AG04450 (cell line): ENCODE measurements at places on chromosomes 11 and 22. TPM values are rescaled to one million over a fixed set of nuclear protein-coding genes. Genes with fewer than 3 reads are reported as not detected.

GRCh38 chr11:116193321-116194131 is 579.3 kb downstream of the BUD13 start:
- peak; percentile 36 for DNase-seq

DNA sequence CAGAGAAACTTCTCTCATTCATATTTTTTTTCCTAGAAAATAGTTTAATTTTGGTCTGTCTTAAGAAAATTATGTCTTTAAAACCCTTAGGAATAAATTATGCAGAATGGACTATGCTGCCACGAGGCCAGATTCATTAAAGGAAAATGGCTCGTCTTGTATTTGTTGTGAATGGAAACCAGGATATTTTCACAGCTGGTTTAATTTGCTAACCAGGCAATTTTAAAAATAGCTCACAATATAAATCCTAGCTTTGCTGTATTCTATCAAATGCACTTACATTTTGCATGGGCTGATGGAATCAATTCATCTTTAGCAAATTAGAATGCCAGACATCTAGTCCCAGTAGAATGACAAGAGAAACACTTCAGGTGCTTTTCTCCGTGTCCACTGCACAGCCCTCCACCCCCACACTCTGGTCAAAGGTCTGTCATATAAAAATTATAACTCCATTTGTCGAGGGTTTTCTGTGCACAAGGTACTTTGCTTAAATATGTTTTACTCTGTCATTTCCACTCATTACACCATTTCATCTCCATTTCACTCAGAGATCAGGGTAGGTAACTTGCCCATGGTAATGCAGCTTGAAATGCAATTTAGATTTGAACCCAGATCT is 20.3 kb upstream of the TNRC6B start:
- DNase-seq, result no peak

Gene PLAAT4
- 3.5 and 4.7 TPM in 2 replicates for polyA plus RNA-seq

GRCh38 chr22:29115682-29116288 is 43.0 kb downstream of the KREMEN1 start:
- DNase-seq, result peak; percentile 21

DNA sequence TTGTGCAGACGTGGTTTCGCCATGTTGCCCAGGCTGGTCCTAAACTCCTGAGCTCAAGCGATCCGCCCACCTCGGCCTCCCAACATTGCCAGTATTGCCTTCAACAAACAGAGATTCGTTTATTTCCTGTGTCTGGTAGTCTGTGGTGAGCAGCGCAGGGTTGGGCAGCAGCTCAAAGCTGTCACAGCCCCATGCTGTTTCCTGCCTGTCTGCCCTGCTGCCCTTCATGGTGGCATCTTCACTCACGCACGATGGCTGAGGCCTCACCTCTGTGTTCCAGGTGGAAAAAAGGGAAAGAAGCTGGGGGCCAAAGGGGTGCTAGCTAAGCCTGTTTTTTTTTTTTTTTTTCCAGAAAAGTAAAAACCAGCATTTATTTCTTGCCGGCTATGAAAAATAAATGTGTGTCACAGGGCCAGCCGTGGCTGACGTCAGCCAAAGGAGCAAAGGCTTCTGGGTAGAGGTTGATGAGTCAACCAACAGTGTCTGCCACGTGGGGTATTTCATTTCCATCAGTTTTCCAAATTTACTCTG is 28.8 kb downstream of the TBC1D22A start:
- no peak for DNase-seq

- no peak for DNase-seq
Measured at GRCh38 chr11:19162951-19163505, 38.8 kb downstream of the CSRP3 start.

GRCh38 chr11:16793009-16793408 is 54.6 kb downstream of the C11orf58 start:
- DNase-seq, result no peak
